ENCODE measurements at places on chromosomes 1 and 21. TPM values are rescaled to one million over a fixed set of nuclear protein-coding genes. Genes with fewer than 3 reads are reported as not detected.

The NEK2 gene
- total RNA-seq: not detected

The LCE2C gene
- not detected for total RNA-seq

The PBX1 gene
- 122 TPM for total RNA-seq

The BMP8B gene
- 9.5 TPM for total RNA-seq

The BARHL2 gene
- total RNA-seq: not detected

The WDR4 gene
- total RNA-seq: 12.1 TPM

The PTGFRN gene
- total RNA-seq: 26.0 TPM

The PPCS gene
- 51.9 TPM for total RNA-seq

The SLFNL1 gene
- 1.7 TPM for total RNA-seq

The GSTM1 gene
- not detected for total RNA-seq

The DPT gene
- 30.9 TPM for total RNA-seq

The KRTAP24-1 gene
- total RNA-seq: not detected

The SZRD1 gene
- 59.4 TPM for total RNA-seq

The SH2D2A gene
- 3.3 TPM for total RNA-seq

The ELAPOR1 gene
- total RNA-seq: 17.5 TPM

The CD84 gene
- 2.3 TPM for total RNA-seq

The RAB7B gene
- 12.6 TPM for total RNA-seq

All from thyroid gland (tissue), 4 donors.